Cerebellum (tissue), 4 donors: ENCODE measurements at places on chromosomes 1 and 21. TPM values are rescaled to one million over a fixed set of nuclear protein-coding genes. Genes with fewer than 3 reads are reported as not detected.

Gene KCNT2
- total RNA-seq = 20.1 TPM

- no peak for DNase-seq
Measured at GRCh38 chr1:4526747-4527146, 127.7 kb upstream of the AJAP1 start.

- DNase-seq = no peak
Measured at GRCh38 chr1:90204023-90204590, 209.2 kb downstream of the ZNF326 start.

DNA sequence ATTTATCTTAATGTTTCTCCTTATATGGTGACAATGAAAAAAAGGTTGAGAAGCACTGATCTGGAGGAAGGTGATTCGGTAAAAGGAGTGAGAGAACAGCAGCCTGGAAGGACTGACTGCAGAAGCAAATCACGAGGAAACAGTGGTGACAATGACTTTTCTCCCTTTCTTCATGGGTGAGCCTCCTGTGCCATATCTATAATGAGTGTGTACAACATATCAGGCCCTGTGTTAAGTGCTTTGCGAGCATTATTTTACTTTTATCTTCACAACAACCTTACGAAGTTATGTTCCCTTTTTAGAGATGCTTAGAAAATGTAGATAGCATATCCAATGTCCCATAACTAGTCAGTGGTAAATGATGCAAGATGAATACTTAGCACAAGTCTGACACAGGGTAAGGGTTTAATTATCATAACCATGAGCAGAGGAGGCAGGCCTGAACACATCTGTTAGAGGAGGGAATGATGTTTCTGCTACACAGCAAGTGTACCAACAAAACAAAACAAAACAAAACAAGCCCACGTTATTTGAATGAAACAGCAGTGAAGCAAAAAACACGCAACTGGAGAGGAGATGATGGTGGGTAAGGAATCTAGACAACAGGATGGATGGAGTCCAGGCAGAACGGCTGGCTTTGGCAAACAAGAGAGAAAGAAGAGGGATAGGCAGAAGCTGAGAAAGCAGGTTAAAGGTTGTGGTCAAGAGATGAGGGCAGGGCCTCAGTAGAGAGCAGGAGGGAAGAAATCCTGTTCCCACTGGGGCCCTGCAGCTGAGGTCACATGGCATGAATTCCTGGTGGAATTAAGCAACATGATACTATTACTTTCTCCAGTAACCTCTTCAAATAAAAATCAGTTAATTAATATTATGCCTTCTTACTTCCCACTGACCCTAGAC is 29.6 kb downstream of the GNG12 start:
- no peak for DNase-seq

Gene WNT9A
- 1.9 TPM for total RNA-seq

DNA sequence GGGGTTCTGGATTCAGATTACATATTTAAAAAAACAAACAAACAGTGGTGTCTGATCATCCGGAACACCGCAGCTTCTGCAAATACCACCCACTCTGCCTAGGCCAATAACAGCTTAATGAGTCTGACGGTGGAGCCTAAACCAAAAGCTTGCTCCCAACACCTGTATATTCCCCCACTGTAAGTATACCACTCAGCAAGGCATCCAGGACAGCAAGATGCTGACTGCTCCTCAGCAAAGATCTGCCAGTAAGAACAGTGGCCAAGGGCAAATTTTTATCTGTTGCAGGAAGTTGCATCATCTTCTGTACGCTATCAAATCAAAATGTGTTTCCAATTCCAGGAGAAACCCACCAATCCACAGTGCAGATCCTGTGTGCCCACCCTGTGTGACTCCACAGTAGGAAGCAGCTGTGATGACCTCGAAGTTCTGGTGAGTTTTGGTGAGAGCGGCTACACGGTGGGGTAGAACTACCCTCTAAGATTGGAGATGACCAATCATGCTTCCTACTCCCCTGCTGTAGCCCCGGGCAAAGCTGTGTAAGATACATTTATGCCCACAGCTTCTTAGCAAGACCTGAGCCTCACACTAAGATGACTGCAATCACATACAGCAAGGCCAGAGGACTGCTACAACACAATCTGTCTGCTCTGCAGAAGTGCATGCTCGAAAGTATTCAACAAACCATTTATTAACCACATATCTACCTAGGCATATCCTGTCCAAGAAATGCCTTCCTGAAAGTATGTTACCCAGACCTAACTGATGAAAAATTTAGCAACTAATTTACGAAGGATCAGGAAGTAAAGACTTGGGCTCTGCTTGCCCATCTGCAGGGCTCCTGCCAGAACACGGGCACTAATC is 30.5 kb downstream of the SIPA1L2 start:
- DNase-seq = no peak

DNA sequence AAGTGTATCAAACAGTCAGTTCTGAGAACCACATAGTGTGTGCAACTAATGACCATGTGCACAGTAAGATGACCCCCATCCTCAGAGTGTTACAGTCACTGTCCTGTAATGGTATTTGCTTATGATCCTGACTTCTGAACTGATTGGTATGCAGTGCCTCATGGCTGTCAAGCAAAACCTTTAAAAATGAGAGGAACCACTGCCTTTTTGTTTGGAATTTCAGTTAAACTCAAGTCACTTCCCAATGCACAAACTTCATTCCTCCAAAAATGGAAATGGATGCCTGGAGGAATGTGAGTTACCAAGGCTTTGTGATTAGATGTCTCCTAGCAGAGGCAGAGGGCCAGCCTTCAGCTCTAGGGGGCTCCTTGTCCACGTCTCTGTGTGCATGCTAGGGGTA is 10.5 kb downstream of the C1orf198 start:
- no peak for DNase-seq

Gene DNASE2B
- not detected for total RNA-seq

DNA sequence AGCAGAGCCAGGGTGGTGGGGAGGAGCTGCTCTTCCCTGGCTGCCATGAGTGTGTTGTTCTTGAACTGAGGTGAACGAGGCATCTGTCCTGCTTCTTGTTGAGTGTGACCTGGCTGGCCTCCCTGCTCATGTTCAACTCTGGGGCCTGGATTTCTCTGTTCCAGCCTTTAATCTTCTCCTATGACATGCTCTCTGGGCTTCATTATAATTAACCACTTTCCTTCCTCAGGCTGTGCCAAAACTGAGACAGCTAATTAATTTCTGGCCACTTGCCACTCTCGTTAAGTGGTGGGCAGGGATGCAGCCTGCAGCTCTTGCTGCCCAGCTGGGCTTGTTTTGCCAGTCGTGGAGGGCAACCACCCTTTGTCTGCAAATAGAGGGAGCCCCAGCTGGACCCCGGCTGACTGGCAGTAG is 23.3 kb downstream of the OPRD1 start:
- peak; percentile 64 for DNase-seq

DNA sequence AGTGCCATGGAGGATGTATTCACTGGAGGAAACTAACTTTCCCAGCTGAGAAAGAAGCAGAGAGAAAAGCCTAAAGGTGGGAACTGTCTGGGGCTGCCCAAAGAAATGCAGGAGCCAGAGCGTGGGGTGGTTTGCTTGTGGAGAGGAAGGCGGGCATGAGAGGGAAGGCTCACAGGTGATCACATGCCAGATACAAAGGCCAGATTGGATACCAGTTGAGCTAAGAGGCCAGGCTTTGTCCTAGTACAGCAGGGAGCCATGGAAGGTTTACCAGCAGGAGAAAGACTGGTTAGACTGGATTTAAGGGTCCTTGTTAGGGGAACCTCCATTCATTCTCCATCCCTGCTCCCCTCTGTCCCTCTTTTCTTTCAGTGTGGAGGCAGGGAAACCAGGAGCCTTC is 66.4 kb downstream of the BEND5 start:
- no peak for DNase-seq

DNA sequence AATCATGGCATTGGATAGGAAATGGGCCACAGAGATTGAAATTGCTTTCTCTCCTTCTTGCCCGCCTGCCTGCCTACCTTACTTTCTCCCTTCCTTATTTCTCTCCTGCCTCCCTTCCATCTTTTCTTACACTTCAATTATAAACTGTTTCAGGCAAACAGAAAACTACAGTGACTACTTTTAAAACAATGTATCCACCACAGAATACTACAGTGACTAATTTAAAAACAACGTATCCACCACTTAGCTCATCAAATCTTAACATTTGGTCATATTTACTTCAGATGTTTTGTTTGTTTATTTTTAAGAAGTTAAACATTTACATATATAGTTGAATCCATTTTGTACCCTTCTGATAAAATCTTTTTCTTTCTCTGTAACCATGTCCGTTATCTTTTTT is 54.4 kb downstream of the SNRPE start:
- no peak for DNase-seq

GRCh38 chr1:154611150-154611862 is 3.3 kb upstream of the ADAR start:
- DNase-seq = no peak

GRCh38 chr1:82604524-82604923 is 803.8 kb downstream of the ADGRL2 start:
- no peak for DNase-seq

DNA sequence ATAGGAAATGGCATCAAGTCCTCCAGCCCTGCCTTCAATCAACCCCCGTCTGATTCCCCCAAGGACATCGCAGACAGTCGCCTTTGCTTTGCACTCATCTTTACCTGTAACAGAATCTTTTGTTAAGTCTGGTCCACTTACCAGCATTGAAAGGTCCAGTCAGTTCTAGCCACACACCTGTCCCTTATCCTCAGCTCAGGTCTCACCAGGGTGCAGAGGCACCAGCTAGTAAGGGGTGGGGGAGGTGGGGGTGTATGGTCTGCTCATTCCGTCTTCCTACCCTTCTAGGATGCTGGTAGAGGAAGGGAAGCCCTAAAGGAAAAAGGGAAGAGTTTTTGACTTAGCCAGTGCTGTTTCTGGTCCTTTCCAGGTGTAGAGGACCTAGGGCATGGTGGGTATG is 427.7 kb downstream of the MATN1 start:
- no peak for DNase-seq

Gene ETV3L
- total RNA-seq = not detected

GRCh38 chr1:16905110-16905867 is 9.5 kb downstream of the RNU1-2 start:
- peak; percentile 84 for DNase-seq

Gene ERICH3
- total RNA-seq = 8.7 TPM

Gene ST6GALNAC3
- total RNA-seq = 15.2 TPM

- DNase-seq = peak; percentile 30
Measured at GRCh38 chr1:3564921-3565831, 46.1 kb downstream of the MEGF6 start.

DNA sequence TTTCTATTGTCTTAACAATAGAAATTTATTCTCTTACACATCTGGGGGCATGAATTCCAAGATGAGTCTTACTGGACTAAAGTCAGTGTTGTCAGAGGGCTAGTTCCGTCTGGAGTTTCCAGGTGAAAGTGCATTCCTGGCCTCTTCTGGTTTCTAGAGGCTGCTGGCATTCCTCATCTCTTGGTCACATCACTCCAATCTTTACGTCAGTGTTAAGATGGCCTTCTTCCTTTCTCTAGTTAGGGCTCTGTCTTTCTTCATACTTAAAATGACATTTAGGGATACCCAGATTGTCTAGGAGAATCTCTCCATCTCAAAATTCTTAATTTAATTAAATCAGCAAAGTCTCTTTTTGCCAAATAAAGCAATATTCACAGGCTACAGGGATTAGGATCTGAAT is 13.3 kb upstream of the PDC start:
- DNase-seq = no peak

GRCh38 chr1:61452176-61453035 is 272.5 kb downstream of the TM2D1 start:
- DNase-seq = no peak
